Left renal cortex interstitium (tissue), 4 donors: ENCODE measurements at places on chromosomes 5 and 9.
A peak's percentile ranks its signal among the peaks of the same experiment; 100 is the strongest.

GRCh38 chr9:34124926-34125325, 1.6 kb downstream of the DCAF12 start:
- no peak for DNase-seq

GRCh38 chr5:130652176-130652575, 512.9 kb downstream of the HINT1 start:
- no peak for DNase-seq

DNA sequence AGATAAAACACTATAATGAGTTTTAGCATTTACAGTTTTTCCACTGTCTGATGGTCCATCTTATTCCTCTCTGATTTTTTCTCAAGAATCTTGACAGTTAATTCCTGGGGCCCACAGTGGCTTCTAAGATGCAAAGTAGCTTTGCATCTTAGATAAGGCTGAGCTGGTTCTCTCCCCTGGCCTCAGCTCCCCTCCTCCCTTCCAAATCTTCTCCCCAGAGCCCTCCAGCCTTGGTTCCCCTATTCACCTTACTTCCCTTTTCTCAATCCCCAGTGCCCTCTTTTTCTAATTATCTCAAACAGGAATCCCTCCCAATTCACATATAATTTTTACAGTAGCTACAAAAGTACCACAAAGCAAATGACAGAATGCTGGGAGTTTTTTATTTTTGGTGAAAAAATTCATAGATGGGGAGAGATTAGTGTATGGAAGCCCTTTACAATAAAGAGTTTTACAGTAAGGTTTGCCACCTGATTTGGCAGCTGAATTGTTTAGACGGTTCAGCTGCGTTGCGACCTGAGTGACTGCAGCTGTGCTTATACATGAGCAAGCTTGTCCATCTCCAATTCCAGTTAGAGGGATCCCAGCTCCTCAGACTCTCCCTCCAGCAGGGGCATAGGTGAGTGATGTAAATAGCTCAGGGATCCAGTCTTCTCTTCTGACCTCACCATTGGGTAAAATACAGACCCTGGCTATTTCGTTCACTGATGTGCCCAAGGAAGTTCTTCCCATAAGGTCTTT, 51.4 kb upstream of the CKMT2 start:
- DNase-seq, result no peak

GRCh38 chr5:137828180-137828579, 39.5 kb upstream of the MYOT start:
- DNase-seq, result no peak

DNA sequence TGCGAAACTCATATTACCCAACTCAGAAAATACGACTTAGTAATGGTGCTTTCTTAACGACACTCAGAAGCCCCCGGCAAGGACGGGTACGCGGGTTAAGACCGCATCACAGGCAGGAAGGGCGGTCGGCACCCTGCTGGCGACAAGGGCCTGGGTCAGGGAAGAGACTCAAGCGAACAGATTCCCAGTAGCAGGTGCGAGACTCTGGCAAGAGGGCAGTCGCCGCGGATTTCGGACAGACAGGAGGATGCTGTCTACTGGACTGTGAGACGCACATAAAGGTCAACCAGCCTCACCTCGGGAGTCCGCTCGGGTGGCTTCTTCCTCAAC, 398 bp downstream of the RAPGEF6 start:
- peak; percentile 31 for DNase-seq

DNA sequence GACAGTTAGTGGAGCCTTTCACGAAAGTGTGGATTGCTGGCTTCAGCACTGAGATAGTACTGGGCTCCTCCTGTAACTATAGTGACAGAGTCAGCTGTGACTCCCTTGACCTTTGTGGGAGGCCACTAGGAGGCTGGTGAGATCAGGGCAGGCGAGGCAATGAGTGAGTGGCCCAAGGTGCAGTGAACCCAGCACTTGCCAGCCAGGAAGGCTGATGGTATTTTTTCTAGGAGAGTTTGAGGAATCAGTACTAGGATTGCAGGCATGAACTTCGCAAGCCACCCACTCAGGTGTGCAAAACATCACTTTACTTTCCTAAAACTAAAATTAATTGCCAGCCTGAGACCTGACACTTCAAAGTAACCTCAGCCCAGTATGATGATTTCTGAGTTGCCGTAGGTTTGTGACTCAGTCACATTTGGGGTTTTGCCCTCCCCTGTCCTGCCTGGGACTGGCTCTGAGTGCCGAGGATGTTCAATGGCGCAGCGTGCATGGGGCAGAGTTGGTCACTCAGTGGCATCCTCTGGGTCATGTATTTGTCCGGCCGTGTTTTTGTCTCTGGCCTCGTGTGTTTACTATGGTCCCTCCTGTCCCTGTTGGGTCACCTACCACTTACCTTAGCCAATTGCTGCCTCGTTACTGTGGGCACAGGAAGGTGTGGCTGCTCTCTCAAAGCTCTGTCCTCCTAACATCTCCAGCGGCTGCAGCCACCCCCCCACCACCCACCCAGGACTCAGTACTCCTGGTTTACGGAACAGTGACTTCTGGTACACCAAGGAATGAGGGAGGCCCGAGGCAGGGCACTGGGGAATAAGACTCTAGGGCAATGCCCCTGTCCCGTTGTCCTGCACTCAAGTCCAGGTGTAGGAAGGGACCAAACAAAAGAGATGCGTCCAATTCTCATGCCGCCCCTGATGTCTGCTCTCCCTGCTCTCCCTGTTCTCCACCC, 67.2 kb downstream of the IL31RA start:
- DNase-seq, result no peak

- DNase-seq, result no peak
Observed at GRCh38 chr5:12073426-12073825, 169.2 kb upstream of the CTNND2 start.

GRCh38 chr5:111070272-111071134, 1.0 kb upstream of the TSLP start:
- DNase-seq, result no peak

- no peak for DNase-seq
Observed at GRCh38 chr5:105849701-105850100, 1821.0 kb downstream of the EFNA5 start.

DNA sequence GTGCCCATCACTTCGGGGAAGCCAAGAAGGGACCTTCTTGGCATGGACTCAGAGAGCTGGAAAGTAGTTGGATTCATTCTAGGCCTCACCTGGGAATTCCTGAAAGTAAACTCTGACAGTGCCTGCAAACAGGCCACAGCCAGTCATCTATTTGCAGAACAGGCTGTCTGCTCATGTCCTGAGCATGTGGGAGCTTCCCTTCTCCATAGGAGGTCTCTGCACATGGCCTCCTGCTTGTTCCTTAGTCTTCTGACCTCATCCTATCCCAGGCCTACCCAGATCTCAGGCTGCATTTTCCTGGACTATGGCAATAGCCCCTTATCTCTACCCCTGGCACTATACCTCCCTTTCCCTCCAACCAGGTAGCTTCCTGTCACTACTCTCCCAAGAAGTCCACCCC, 67.2 kb upstream of the FSTL4 start:
- DNase-seq, result no peak

GRCh38 chr5:74428275-74428674, 212.3 kb downstream of the ENC1 start:
- DNase-seq, result no peak

DNA sequence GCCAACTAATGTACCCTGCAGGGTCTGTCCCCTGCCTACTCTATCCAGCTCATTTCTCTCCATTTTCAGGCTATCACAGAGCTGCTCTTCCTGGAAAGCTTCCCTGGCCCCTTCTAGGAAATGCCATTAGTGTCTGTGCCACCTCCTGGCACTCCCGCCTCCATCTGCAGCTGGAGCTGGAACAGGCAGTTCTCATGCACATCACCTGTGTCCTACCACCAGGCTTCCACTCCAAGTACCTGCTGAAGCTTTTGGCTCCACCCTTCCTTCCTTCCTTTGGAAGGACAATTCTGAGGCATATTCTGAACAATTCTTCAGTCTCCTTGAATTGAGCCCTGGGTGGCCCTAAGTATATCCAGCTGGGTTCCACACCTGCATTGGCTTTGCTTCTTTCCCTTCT, 156.2 kb upstream of the ZNF618 start:
- no peak for DNase-seq

GRCh38 chr5:66351813-66352212, 207.7 kb downstream of the SREK1 start:
- DNase-seq, result no peak

DNA sequence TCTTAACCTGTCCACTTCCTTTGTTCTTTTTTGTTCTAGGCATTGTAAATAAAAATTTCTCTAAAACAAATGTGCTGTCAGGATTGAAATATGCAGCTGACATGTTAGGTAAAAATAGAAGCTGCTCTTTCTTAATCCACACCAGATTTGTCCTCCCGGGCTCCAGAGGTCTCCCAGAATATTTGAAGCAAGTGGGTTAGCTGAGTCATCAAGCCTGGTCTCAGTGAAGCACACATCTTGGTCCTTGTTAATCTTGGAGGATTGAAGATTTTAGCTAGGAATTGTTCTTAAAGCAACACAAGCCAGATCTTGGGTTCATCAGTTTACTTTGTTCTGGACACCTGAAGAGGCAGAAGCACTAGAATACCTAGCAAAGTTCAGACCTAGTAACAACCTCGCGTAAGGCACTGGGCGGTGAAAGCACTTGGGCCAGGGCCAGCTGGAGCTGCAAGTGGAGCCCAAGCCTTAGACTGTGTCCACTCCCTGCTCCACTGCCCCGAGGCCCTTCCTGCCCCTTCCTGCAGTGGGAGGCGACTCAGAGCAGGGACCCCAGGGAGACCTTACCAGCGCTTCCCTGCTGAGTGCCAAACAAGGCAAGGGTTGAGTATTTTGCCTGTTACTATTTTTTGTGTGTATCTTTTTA, 36.5 kb downstream of the HABP4 start:
- DNase-seq, result no peak

GRCh38 chr9:34145165-34145564, 18.7 kb upstream of the DCAF12 start:
- no peak for DNase-seq

GRCh38 chr5:55991768-55992486, 2.8 kb downstream of the IL6ST start:
- DNase-seq, result no peak

DNA sequence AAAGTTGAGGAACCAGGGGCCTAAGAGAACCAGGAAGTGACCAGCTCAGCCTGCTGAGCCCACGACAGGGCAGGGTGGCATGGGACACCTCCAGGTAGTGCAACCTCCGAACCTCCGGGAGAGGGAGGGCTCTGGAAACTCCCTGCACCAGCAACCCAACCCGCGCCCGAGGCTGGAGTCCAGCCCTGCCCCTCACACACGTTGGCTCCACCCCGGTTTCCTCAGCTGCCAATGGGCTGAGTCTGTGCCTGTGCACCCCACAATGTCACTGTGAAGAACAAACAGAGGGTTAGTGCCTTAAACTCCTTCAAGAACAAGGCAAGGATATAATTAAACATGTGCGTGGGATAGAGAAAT, 17.0 kb upstream of the UNC5A start:
- no peak for DNase-seq

DNA sequence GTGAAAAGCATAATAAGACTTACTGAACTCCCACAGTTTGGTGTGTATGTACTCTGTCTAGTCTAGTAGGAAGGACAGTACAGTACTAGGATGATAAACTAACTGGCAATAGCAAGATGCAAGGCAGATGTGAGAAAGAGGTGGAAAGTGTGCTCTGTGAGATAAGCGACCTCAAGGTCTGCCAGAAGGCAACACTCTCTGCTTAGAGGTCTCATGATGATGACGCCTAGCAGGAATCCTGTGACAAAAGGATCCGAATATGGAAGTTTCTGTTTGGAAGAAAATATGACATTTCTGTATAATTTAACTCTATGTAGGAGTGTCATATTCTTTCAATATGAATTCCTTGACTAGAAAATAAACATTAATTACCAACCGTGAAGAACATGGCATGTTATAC, 112.2 kb downstream of the PLPPR1 start:
- DNase-seq, result no peak

DNA sequence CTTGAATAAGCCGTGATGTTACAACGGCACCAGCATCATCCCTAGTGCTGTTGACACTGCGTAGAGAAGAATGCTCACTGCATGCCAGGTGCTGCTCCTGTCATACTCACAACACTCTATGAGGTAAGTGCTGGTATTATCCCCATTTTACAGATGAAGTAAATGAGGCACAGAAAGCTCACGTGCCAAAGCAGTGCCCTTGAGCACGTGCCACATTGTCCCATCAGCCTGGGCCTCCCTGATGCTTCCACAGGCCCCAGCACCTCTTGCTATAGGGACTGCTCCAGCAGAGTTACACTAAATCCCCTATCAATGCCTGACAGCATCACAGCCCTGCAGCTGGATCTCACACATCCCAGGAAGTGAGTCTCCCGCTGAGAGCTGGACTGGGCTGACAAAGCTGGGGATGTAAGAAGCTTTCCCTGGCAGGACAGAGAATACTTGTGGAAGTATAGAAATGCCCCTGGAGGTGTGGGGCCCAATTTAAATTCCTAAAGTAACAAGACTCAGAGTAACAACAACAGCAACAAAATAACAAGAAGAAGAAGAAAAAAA, 216.1 kb downstream of the FSTL4 start:
- no peak for DNase-seq

DNA sequence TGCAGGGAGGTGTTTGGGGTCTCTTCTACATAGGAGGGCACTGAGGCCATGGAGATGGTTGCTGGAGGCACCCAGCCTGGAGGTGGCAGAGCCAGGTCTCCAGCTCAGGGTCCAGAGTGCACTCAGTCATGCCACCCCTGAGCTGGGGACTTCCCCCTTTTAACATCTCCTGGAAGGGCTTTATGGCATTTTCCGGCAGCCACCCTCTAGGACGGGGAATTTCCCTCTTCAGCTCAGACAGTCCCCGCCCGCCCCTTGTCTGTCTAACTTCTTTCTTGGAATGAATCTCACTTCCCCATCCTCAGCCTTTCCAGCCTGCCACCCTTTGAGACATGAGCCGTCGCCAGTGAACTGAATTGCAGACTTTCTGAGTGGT, 49.9 kb downstream of the COL15A1 start:
- no peak for DNase-seq

- no peak for DNase-seq
Observed at GRCh38 chr5:147752666-147753290, 29.8 kb downstream of the JAKMIP2 start.

GRCh38 chr5:113748403-113748802, 234.9 kb downstream of the YTHDC2 start:
- no peak for DNase-seq

GRCh38 chr5:175246889-175247520, 197.0 kb downstream of the DRD1 start:
- no peak for DNase-seq

- DNase-seq, result no peak
Observed at GRCh38 chr5:160175438-160176218, 53.7 kb upstream of the FABP6 start.

GRCh38 chr9:2228641-2229040, 213.5 kb downstream of the SMARCA2 start:
- no peak for DNase-seq

- DNase-seq, result no peak
Observed at GRCh38 chr9:97935276-97935675, 2.7 kb downstream of the HEMGN start.

- no peak for DNase-seq
Observed at GRCh38 chr9:113598883-113599282, 135.4 kb downstream of the RGS3 start.

GRCh38 chr9:16579872-16580432, 290.5 kb downstream of the BNC2 start:
- no peak for DNase-seq
